Nephron progenitor cell (in vitro differentiated cells): ENCODE measurements at places on chromosomes 11 and 22.

GRCh38 chr11:131874070-131874469 lies 503.7 kb downstream of the NTM start:
- no peak for DNase-seq

- peak; percentile 88 for DNase-seq
These were observed at the start of gene TRMU for GRCh38 chr22:46335201-46336118. TRMU (plus strand) TSS chr22:46335714; CDS start chr22:46335765, 51 bp downstream.

- no peak for DNase-seq
These were observed 1333.3 kb downstream of the BRD1 start for GRCh38 chr22:48494256-48494967.

GRCh38 chr11:10667521-10667885 lies 26.1 kb downstream of the IRAG1 start:
- no peak for DNase-seq

DNA sequence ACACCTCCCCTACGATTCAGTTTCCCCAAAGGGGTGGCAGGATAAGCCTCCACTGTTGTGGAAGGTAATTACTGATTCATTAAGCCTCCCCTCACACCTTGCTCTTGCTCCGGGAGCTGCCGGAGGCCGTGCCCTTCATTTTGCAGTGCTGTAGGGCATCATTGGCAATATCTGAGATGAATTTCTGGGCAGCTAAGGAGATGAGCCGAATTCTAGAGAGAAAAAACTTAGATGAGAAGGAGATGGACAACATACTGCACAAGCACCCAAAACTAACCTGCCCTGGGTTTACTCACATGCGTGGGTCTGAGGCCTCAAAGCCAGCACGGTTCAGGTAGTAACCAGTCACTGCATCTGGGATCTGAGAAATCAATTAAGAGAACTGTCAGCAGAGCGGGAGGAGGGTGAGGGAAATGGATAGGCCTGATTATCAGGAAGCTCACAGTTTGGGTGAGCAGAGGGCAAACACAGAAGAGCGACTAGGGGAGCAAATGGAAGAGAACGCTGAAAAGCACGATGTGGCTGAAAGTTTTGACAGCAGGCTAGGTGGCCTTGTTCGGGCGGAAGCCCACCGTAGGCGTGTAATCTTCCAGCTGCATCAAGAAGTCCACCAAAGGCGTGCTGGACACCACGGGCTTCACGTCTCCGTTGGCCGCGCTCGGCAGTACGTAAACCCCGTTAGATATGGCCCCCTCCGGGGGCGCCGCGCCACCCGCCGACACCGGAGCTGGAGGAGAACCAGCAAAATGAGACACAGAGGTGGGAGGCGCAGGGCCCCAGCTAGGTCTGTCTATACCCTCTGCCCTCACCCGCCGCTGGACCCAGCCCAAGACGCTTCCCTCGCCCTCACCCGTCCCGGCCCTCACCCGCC lies 689 bp downstream of the TAF10 start:
- no peak for DNase-seq

GRCh38 chr22:47279746-47280145 lies 517.3 kb downstream of the TBC1D22A start:
- no peak for DNase-seq
